H1 (cell line): ENCODE measurements at places on chromosomes 13 and 19. TPM values are rescaled to one million over a fixed set of nuclear protein-coding genes. Genes with fewer than 3 reads are reported as not detected.

GRCh38 chr13:86870444-86870843, 800.7 kb upstream of the SLITRK5 start:
- no peak for DNase-seq

Gene METTL21C
- not detected in 2 replicates for total RNA-seq

Gene SBK3
- total RNA-seq = 0.76 and 0.94 TPM in 2 replicates

- DNase-seq = no peak
Measured at GRCh38 chr19:313988-314815, 23.0 kb upstream of the PLPP2 start.

DNA sequence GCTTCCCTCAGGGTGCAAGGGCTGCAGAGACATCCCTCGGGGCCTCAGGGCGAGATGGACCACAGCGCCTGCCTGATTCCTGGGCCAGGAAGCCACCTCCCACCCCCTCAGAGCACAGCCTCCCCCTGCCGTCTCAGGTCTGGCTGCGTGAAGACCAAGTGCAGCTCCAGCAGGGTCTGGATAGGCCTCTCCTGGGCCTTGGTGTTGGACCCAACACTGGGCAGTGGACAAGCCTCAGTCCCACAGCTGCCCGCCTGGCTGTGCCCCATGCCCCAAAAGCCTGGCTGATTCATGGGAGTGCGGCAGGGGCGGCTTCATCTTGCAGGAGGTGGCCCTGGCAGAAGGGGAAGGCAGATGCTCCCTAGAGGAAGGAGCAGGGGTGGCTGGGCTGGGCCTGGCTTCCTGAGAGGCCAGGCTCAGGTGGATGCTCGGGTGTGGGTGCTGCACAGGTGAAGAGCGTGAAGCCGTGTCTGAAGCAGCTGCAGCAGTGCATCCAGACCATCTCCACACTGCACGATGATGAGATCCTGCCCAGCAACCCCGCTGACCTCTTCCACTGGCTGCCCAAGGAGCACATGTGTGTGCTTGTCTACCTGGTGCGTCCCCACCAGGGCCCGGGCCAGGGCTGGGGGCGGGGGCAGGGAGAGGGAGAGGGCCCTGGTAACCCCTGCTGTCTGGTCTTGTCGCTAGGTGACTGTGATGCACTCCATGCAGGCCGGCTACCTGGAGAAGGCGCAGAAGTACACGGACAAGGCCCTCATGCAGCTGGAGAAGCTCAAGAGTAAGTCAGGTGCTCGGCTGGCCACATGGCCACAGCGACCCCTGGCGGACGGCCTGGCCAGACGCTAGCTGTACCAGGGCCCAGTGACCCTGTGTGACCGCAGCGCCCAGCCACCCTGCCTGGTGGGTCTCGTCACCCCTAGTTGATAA, 21.7 kb downstream of the MAU2 start:
- DNase-seq = peak; percentile 95

DNA sequence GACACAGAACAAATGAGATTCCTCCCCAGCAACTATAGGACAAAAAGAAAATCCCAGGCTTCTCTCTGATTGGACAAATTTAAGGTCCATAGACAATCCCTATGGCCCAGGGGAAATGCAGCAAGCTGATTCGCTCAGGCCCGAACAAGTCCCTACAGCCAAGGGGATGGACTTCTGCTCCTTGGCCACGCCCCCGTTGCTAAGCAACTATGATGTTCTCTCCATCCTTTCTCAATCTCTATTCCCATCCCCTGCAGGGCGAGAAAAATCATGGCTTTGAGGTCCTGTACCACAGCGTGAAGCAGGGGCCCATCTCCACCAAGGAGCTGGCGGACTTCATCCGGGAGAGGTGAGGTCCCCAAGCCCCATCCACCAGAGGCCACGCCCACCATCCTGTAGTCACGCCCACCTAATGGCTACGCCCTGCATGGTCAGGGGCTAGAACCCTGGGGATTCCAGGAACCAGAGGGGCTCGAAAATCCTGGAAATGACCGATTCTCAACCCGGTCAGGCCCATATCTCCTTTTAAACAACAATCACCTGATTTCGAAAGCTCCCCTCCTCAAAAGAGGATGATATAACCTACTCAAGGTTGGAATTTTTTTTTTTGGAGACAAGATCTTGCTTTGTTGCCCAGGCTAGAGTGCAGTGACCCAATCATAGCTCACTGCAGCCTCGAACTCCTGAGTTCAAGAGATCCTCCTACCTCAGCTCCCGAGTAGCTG, 11.4 kb downstream of the FCHO1 start:
- DNase-seq = peak; percentile 92

GRCh38 chr13:32023096-32023495, 8.5 kb upstream of the FRY start:
- DNase-seq = no peak

Gene UNC13A
- 45.0 and 47.6 TPM in 2 replicates for total RNA-seq

- DNase-seq = no peak
Measured at GRCh38 chr13:46620029-46620428, 67.1 kb downstream of the LRCH1 start.

DNA sequence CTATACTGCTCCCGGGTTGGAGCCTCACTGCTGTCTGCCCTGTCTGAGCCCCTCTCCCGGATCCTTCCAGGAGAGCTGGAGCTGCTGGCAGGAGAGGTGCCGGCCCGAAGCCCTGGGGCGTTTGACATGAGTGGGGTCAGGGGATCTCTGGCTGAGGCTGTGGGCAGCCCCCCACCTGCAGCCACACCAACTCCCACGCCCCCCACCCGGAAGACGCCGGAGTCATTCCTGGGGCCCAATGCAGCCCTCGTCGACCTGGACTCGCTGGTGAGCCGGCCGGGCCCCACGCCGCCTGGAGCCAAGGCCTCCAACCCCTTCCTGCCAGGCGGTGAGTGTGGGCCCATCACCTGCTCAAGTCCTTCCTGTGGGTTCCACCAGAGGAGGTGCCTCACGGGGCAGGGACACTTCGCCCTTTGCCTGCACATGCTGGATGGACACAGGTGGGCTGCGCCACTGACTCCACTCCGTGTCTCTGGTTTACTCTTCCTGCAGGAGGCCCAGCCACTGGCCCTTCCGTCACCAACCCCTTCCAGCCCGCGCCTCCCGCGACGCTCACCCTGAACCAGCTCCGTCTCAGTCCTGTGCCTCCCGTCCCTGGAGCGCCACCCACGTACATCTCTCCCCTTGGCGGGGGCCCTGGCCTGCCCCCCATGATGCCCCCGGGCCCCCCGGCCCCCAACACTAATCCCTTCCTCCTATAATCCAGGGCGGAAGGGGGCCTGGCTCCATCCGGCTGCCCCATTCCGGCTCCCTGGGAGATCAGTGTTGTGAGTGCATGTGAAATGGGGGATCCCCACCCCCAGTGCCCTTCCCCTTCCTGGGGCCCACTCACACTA, 19.8 kb downstream of the EPN1 start:
- no peak for DNase-seq

DNA sequence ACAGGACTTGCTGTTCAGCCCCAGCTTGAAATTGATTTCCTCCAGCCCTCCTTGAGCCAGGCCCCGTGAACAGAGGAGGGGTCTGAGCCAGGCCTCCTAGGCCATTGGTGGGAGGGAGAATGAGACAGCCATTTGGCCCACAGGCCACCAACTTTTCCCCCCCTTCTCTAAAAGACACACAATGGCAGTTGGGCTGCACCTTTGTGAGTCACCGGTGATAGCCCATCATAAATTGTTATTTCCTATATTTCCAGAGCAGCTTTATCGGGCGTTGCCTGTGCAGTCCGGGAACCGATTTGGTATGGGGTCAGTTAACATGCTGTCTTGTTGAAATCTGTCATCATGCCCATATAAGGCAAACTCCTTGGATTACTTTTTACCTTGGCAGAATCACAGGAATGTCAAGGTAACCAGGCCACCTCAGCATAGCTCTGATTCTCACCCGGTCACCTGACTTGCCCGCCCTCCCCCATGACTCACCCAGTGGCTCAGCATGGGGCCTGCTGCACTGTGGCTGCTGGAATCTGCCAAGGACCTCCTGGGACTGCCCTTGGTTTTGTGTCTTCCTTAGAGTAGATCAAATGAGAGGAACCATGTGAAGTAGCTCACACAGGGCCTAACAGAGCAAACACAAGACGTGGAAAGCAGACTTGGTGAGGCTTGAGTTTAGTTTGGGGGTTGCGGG, 36.1 kb downstream of the ACTN4 start:
- DNase-seq = peak; percentile 85

DNA sequence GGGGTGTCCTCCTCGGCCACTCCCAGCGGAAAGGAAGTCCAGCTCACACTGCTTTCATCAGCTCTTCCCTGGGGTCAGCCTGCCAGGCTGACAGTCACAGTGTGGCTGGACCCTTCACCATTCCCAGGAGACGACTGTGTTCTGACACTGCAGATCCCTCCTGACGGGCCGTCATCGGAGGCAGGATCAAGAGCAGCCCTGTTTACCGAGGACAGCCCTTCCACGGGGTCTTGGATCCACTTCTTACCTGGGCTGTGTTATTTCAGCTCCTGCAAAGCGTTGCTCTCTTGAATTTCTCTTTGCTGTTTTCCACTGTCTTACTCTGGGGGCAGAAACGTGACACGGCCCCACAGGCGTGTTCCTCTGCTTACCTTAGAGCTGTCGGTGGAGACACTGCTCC, 149.9 kb upstream of the SOX1 start:
- DNase-seq = no peak

DNA sequence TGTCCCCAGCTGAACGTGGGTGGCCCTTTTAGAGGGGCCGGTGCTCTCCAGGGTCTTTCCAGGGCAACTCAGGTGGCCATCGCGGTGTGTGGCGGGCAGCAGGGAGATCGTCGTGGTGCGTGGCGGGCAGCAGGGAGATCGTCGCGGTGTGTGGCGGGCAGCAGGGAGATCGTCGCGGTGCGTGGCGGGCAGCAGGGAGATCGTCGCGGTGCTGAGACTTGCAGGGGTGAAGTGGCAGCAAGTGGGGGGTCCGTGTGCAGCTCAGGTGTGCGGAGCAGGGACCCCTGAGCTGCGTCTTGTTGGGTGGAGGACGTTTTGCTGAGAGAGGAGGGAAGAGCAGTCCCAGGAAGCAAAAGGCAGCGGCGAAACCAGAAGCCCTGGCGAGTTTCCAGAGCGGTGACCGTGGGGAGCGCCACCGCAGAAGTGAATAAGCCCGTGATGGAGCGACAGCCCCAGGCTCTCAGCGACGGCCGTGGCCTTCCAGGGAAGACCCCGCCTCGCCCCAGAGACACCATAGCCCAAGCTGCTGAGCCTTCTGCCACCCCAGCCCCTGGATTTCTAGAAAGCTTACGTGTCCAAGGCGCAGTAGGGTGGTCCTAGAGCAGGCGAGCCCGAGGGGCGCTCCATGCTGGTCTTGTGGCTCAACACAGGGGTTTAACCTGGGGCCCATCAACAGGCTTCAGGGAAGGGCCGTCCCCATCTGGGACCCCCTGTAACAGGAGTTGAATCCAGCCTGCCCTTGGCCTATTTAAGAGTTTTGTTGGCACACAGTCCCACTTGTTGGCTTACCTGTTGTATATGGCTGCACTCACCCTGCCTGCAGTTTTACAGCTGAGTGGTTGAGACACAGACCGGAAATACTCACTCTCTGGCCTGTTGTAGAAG, 5.4 kb downstream of the NCLN start:
- no peak for DNase-seq

DNA sequence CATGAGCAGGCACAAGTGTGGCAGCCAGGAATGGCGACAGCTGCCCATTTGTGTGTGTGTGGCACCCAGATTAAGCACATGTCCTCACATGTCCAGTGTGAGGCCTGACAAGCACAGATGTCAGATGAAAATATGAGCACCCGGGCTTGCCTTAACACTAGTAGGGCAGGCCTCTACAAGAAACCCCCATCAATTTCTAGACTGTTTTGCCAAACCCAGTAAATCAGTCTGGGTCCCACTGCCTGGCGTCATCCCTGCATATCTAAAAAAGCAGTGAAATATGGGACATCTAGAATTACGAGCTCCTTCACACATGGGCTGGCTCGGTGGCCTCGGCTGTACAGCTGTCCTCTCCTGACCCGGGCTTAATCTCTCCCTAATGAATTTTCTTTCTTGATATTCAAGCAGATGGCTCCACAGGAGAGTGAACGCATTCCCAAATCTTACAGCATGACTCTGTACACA, 432.7 kb downstream of the FOXO1 start:
- DNase-seq = no peak

DNA sequence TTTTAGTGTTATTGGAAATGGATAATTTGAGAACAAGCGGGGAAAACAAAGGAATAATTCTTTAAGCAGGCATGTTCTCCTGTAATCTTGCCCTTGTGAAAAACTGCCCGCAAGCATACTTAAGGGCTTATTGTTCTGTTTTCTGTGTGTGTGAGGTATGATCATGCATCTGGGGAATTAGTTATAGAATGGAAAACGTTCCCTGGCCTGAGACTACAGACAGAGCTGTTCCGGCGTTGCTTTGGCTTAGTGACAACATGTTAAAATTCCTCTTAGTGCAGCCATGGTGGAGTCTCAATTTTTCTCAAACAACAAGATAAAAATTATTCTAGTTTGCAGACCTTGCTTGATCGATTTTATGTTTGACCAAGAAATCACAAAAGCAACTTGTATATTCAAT, 560.2 kb upstream of the SPRY2 start:
- no peak for DNase-seq

Gene LIN37
- 2.9 and 3.8 TPM in 2 replicates for total RNA-seq

GRCh38 chr19:1173159-1173844, 766 bp downstream of the SBNO2 start:
- no peak for DNase-seq

GRCh38 chr19:56504581-56504980, 3.1 kb upstream of the ZNF471 start:
- DNase-seq = no peak

GRCh38 chr13:32837973-32838927, 178.0 kb upstream of the KL start:
- no peak for DNase-seq
